ENCODE measurements at places on chromosomes 2 and 18. TPM values are rescaled to one million over a fixed set of nuclear protein-coding genes. Genes with fewer than 3 reads are reported as not detected.

The GBX2 gene
- polyA plus RNA-seq = 0.52 TPM

The RAMP1 gene
- polyA plus RNA-seq = 2.5 TPM

The ZEB2 gene
- polyA plus RNA-seq = 120 TPM

The ATP8B1 gene
- 35.0 TPM for polyA plus RNA-seq

The IL1RL1 gene
- 0.48 TPM for polyA plus RNA-seq

The FSHR gene
- not detected for polyA plus RNA-seq

The FAM237A gene
- polyA plus RNA-seq = not detected

The APCDD1 gene
- polyA plus RNA-seq = 74.6 TPM

All from left kidney (tissue), 8 donors.